NCI-H82 (cell line): ENCODE measurements at places on chromosomes 3 and 15.

- no peak for DNase-seq
Observed at GRCh38 chr3:162740941-162741596, 1244.5 kb downstream of the OTOL1 start.

DNA sequence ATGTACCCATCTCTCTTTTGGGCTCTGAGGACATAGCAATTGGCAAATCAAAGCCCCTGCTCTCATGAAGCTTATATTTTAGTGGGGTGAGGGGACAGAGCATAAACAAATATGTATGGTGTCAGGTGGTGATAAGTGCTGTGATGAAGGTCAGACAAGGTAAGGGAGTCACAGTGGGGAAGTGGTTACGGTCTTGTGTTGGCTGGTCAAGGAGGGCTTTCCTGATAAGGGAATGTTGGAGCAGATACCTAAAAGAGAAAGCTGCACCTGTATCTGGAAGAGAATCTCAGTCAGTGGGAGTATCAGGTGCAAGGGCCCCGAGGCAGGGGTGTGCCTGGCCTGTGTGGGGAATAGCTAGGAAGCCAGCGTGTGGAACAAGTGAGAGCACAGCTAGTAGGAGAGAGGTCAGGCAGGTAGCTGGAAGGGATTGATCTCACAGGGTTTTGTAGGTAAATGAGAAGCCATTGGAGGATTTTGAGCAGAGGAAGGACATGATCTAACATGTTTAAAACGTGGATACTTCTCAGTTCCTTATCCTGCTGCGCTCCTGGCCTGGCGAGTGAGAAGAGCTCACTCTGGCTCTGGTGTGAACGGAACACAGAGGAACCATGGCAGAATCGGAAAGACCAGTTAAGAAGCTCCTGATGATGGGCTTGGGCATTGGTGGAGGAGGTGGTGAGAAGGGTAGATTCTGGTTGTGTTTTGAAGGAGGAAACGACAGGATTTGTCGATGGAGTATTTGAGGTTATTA is 35.5 kb downstream of the MRAS start:
- no peak for DNase-seq

DNA sequence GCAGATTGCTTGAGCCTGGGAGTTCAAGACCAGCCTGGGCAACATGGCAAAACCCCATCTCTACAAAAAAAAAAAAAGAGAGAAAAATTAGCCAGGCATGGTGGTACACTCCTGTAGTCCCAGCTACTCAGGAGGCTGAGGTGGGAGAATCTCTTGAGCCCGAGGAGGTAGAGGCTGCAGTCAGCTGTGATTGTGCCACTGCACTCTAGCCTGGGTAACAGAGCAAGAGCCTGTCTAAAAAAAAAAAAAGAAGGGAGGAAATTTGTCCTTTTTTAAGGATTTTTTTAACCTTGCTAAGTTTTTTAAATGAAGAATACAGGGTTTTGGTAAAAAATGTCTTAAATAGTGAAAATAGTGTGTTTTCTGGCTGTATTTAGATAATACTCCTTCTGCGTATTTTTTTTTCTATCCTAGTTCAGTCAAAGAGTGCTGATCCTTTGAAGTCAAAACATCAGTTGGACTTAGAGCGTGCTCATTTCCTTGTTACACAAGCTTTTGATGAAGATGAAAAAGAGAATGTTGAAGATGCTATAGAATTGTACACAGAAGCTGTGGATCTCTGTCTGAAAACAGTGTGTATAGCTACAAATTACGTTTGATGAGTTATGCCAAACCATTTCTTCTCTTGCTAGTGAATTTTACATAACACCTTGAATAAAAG is 11.1 kb downstream of the CAPN7 start:
- DNase-seq, result no peak

DNA sequence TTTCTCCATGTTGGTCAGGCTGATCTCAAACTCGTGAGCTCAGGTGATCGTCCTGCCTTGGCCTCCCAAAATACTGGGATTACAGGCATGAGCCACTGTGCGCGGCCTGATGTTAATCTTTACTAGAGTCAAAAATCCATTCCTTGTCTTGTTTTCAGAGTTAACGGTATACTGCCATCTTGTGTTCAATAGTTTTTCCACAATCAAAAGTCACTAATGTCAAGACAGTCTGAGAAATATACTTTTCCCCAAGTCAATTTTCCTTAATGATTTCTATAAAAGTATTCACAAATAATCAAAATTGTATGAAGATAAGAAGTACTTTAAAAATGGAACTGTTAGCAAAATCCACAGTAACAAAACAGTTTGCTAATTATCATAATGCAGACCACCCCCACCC is 8.5 kb downstream of the CRBN start:
- DNase-seq, result peak; percentile 38

- no peak for DNase-seq
Observed at GRCh38 chr15:38255690-38256089, 3.1 kb downstream of the SPRED1 start.
